Cardiac muscle cell (in vitro differentiated cells and primary cell): ENCODE measurements at places on chromosomes 5 and 9. TPM values are rescaled to one million over a fixed set of nuclear protein-coding genes. Genes with fewer than 3 reads are reported as not detected.
A peak's percentile ranks its signal among the peaks of the same experiment; 100 is the strongest.

CYLC2 gene
- total RNA-seq, result not detected in 2 replicates

DNA sequence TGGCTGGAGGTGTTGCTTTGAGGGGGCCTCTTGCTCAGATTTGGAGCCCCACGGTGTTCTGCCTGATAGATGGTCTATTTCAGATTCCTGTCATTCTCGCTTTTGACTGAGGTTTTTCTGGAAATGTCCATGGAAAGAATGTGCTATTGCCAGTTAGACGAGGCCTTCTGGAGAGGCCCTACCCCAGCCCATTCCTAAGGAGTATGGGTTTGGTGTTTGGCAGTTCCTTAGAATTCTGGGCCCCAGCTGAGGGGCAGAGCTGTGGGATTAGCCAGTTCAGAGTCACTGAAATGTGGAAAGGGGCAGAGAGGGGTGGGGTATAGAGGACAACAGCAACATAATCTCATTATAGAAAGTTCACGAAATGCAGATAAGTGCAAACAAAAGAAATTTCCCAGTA lies 50.5 kb downstream of the GALNT10 start:
- peaks cover 21% of the 10 kb centered on the region for H3K4me1 ChIP-seq
- DNase-seq, result no peak
- no peaks in the 10 kb centered on the region for H3K36me3 ChIP-seq
- no peak overlapping the region for H3K27ac ChIP-seq
- no peak overlapping the region for H3K4me3 ChIP-seq

- no peak for DNase-seq
- peaks cover 64% of the 10 kb centered on the region for H3K4me1 ChIP-seq
- no peak overlapping the region for H3K4me3 ChIP-seq
- peak overlapping the region; percentile 81 for H3K27ac ChIP-seq
These were observed 37.4 kb downstream of the LHFPL2 start for GRCh38 chr5:78611126-78611605.

STKLD1 gene
- total RNA-seq, result 2.0 and 2.2 TPM in 2 replicates

GRCh38 chr9:26975728-26976707 lies 19.8 kb downstream of the IFT74 start:
- peaks cover 6% of the 10 kb centered on the region for H3K36me3 ChIP-seq
- H3K27me3 ChIP-seq, result no peaks in the 10 kb centered on the region
- H3K27ac ChIP-seq, result peak overlapping the region; percentile 93
- no peak overlapping the region for H3K4me3 ChIP-seq
